ENCODE measurements at places on chromosomes 3 and 15. TPM values are rescaled to one million over a fixed set of nuclear protein-coding genes. Genes with fewer than 3 reads are reported as not detected.

SPRED1 gene
- 28.2 TPM for polyA plus RNA-seq

IRAK2 gene
- 2.2 TPM for polyA plus RNA-seq

BFSP2 gene
- not detected for polyA plus RNA-seq

ANKRD28 gene
- polyA plus RNA-seq = 29.8 TPM

CNTN3 gene
- 4.7 TPM for polyA plus RNA-seq

BCHE gene
- polyA plus RNA-seq = 59.6 TPM

PCSK6 gene
- polyA plus RNA-seq = 22.2 TPM

NTRK3 gene
- 3.1 TPM for polyA plus RNA-seq

ROPN1 gene
- polyA plus RNA-seq = 0.16 TPM

HGD gene
- 28.7 TPM for polyA plus RNA-seq

MESP2 gene
- polyA plus RNA-seq = 0.30 TPM

NPTN gene
- 327 TPM for polyA plus RNA-seq

MAPK6 gene
- 42.1 TPM for polyA plus RNA-seq

SH3GL3 gene
- polyA plus RNA-seq = 4.7 TPM

ZBED2 gene
- 1.0 TPM for polyA plus RNA-seq

AADACL2 gene
- 0.01 TPM for polyA plus RNA-seq

KIF7 gene
- polyA plus RNA-seq = 3.7 TPM

FRMD5 gene
- polyA plus RNA-seq = 1.7 TPM

APEH gene
- polyA plus RNA-seq = 84.3 TPM

GPR160 gene
- 169 TPM for polyA plus RNA-seq

EFCAB12 gene
- 1.5 TPM for polyA plus RNA-seq

RFTN1 gene
- polyA plus RNA-seq = 15.0 TPM

CPLX3 gene
- not detected for polyA plus RNA-seq

KCNMB3 gene
- polyA plus RNA-seq = 5.0 TPM

SMCO1 gene
- not detected for polyA plus RNA-seq

LRRIQ4 gene
- polyA plus RNA-seq = 0.07 TPM

OTOL1 gene
- polyA plus RNA-seq = not detected

NMNAT3 gene
- polyA plus RNA-seq = 15.1 TPM

HDC gene
- polyA plus RNA-seq = 0.28 TPM

NANOGP8 gene
- polyA plus RNA-seq = 0.30 TPM

EMC7 gene
- polyA plus RNA-seq = 52.1 TPM

CELF6 gene
- polyA plus RNA-seq = 11.9 TPM

GP5 gene
- 0.33 TPM for polyA plus RNA-seq

NRG4 gene
- polyA plus RNA-seq = 1.6 TPM

BBX gene
- polyA plus RNA-seq = 32.0 TPM

HYAL1 gene
- 2.1 TPM for polyA plus RNA-seq

GOLGA6A gene
- 0.15 TPM for polyA plus RNA-seq

CCR9 gene
- polyA plus RNA-seq = 1.0 TPM

SPESP1 gene
- polyA plus RNA-seq = 2.3 TPM

CLDN1 gene
- 17.4 TPM for polyA plus RNA-seq

Measured in large intestine (tissue), 12 donors.